H1 (cell line): ENCODE measurements at places on chromosomes 7 and 10.
A peak's percentile ranks its signal among the peaks of the same experiment; 100 is the strongest.

- no peak for DNase-seq
Measured at GRCh38 chr7:98133621-98134303, 27.1 kb downstream of the LMTK2 start.

DNA sequence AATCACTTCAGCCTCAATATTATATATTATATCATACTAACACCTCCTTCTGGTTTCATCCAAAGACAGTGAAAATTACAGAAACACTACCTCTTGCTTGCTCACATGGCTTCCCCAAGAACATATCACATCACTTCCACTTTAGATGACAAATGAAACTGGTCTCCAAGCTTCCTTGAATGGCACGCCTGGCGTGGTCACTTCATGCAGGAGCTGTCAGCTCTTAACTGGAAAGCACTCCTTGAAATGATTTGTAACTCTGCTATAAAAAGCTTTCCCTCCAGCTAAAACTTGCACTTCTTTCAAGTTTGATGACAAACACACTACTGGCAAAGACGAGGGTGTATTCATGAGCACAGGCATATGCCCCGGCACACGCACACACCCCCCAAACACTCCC lies 84.1 kb upstream of the INHBA start:
- DNase-seq: no peak

GRCh38 chr7:129969881-129970446 lies 17.2 kb upstream of the UBE2H start:
- DNase-seq: peak; percentile 68

DNA sequence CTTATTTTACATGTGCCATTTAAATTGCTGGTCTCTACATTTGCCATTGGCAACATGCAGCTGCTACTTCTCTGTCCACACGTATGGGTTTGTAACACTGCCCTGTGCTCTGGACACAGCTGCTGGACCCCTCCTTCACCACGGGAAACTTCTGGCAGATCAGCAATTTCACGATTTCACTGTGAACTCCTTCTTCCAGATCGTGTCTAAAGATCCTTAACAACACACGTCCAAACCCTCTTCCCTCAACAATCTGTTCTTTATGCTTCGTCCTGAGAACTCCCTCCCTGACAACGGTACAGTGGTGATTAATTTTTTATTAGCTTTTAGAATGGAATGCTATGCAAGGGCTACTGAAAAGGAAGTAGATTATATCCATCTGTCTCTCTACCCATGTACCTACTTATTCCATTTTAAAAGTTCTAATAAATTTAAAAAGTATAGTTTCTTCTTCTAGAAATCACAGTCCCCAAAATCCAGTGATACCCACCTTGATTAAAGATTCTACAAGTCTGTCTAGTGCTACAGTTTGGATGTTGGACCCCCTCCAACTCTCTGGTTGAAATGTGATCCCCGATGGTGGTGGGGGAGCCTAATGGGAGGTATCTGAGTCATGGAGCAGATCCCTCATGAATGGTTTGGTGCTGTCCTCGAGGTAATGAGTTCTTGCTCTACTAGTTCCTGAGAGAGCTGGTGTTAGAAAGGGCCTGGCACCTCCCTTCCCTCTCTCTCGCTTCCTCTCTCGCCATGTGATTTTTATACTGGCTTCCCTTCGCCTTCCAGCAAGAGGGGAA lies 81.0 kb downstream of the KIAA1549 start:
- DNase-seq: no peak

DNA sequence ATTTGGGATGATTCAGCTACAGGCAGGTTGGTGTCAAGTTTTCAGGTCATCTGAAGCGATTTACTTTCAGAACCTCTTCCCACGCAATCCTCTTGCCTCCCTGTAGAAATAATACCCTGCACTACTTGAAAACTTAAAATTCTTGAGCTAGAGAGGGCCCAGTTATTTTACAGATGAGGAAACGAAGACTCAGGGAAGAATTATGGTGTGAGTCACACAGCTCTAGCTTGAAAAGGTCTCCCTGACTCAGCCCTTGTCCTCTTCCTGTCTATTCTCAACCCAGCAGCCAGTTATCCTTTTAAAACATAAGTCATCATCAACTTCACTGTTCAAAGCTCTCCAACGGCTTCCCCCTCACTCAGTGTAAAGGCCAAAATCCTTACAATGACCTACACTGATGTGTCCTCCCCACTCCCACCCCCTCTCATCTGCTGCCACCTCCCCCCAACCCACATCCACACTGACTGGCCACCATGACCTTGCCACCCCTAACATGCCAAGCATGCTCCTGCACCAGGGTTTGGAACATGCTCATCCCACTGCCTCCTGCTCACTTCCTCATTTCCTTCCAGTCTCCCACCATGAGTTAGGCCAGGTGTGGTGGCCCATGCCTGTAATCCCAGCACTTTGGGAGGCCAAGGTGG lies 3.4 kb downstream of the DNMBP start:
- DNase-seq: no peak

DNA sequence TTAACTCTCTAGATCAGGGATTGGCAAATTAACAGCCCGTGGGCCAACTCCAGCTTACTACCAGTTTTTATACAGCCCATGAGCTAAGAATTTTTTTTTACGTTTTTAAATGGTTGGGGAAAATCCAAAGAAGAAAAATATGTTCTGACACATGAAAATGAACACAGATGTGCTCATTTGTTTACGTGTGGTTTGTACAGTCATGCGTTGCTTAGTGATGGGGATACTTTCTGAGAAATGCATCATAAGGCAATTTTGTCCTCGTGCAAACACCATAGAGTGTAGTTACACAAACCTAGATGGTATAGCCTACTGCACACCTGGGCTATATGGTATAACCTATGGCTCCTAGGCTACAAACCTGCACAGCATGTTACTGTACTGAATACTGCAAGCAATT lies 8.3 kb upstream of the SMKR1 start:
- no peak for DNase-seq

- no peak for DNase-seq
Measured at GRCh38 chr10:16570731-16571130, 49.1 kb upstream of the C1QL3 start.

DNA sequence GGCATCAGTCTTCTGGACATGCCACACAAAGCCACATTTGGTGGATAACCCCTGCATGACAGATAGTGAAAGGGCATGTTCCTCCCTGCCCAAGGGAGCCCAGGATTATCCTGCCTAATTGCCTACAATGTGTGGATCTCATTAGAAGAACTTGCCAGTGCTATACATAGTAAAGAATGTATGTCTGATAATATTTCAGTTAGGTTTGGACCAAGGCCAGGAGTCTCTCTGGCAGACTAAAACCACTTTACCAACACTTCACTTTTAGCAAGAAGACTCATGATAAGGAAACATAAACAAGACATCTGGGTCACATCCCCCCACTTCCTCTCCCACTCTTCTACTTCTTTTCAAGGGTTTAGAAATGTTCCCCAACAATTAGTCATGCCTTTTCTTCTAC lies 196.7 kb downstream of the MTERF1 start:
- no peak for DNase-seq

- DNase-seq: no peak
Measured at GRCh38 chr7:47890606-47891005, 57.7 kb downstream of the PKD1L1 start.

GRCh38 chr7:108335269-108335918 lies 120.8 kb downstream of the NRCAM start:
- DNase-seq: no peak

GRCh38 chr7:117064688-117065087 lies 111.4 kb downstream of the ST7 start:
- DNase-seq: no peak

DNA sequence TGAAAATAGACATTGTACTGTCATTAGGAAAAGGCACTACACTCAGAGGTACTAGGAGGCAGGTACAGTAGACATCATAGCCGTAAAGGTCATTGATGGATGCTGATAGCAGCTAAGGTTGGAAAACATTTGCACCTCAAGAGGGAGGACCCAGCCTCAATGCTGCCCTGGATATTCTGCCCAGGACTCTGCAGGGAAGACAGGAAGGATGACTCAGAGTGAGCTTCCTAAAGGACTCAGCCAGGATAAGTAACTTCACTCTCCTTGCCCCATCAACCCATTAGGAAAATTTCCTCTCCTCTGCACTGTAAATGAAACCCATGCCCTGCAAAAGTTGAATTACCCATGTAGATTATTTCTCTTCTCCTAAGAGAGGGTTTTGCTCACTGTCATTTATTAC lies 617.9 kb upstream of the MKI67 start:
- DNase-seq: no peak

DNA sequence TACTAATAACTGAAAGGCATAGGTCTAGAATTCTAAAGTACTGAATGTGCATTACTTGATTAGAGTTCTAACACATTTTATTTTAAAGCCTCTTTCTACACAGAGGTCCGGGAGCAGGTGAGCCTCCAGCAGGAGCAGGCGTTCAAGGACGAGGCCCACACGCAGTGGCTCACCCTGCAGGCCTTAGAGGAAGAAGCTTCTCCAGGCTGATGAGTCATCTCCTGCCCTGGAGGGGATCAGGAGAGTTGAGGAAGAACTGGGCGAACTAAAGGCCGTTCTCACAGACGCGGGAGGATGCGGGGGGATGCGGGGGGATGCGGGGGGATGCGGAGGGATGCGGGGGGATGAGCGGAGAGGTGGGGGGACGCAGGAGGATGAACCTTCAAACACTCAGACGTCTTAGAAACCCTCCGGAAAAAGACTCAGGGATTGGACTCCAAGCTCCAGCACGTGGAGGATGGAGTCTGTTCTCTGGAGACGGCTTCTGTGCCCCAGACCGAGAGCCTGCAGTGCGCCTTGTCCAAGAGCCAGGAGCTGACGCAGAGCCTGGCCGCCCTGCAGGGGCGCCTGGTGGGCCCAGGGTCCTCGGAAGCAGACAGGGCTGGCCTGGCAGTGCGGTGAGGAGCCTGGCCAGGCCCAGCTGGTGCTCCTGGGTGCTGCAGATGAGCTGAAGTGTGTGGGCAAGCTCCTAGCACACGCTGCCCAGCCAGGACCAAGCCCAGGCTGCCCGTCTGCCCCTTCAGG lies 433.7 kb upstream of the TPK1 start:
- no peak for DNase-seq

GRCh38 chr10:110893559-110894179 lies 21.9 kb downstream of the PDCD4 start:
- no peak for DNase-seq

DNA sequence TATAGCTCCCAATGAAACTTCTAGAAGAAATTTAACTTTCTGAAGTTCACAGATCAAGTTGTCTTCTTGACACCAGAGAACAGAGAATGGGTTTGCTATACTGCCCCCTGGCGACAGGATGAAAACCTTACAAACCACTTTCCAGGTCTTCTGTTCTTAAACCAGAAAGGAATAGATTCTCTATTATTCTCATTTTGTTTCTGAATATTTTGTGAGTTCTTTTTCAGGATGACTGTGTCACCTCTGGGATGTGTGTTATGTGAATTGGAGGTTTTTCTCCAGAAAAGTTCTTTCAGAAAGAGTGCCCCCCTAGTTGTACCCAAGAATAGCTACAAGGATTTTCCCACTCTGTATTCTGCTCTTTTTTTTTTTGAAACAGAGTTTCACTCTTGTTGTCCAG lies 6.3 kb downstream of the IFT22 start:
- no peak for DNase-seq

- DNase-seq: no peak
Measured at GRCh38 chr7:22248111-22248809, 108.7 kb downstream of the RAPGEF5 start.

GRCh38 chr7:149282331-149282655 lies 20.3 kb downstream of the ZNF783 start:
- DNase-seq: no peak

- no peak for DNase-seq
Measured at GRCh38 chr7:38858259-38858884, 50.6 kb downstream of the VPS41 start.

DNA sequence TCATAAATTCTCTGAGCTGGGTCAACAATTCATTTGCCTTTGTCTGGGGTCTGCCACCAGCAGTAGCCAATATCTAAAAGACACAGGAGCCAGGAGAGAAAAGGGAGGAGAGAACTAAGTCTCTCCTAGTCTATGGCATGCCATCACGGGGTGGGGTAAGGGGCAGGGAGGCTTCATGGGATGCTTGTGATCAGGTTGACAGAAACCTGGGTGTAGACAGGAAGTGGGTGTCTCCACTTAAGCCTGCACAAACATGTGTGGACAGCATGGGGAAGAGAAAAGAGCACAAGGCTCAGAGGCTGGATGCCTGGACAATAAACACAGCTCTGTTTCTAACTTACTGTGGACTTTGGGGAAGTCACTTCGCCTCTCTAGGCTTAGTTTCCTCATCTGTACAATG lies 11.5 kb upstream of the C10orf53 start:
- DNase-seq: no peak

DNA sequence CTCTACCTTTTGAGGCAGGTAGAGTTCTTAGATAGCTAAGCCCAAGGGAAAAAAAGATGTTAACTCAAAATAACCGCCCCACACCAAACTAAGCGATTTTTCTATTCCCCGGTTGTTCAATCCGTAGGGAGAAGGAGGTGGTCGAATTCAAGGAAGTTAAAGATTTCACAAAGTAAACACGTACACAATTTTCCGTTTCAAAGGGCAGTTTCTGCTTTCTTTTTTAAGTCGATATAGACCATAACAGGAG lies 842 bp downstream of the KBTBD2 start:
- DNase-seq: no peak

GRCh38 chr7:7889791-7890568 lies 78.6 kb upstream of the GLCCI1 start:
- no peak for DNase-seq

DNA sequence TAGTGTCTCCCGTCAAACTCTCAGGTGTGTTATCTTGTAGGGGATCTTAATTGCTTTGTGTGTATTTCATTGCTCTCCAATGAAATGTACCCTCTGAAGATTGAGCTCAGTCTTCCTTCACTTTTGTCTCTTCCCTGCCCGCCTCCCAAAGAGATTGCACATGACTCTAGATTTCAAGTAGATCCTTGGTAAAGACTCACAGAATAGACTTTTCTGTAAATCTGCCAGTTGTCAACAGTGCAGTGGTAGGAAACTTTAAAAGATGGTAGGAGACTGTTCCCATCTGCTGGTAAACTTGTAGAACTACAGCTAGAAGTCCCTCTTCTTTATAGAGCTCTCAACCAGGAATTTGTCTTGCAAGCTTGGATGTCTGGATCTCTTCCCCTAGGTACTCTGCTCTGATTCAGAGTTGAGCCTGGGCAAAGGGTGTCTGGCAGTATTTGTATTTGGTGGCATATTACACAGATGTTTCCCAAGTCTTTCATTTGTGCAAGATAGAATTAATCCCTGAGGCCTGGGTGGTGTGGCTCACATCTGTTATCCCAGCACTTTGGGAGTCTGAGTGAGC lies 9.6 kb downstream of the CCL26 start:
- DNase-seq: no peak

- DNase-seq: no peak
Measured at GRCh38 chr10:52956861-52957260, 184.3 kb upstream of the MBL2 start.

DNA sequence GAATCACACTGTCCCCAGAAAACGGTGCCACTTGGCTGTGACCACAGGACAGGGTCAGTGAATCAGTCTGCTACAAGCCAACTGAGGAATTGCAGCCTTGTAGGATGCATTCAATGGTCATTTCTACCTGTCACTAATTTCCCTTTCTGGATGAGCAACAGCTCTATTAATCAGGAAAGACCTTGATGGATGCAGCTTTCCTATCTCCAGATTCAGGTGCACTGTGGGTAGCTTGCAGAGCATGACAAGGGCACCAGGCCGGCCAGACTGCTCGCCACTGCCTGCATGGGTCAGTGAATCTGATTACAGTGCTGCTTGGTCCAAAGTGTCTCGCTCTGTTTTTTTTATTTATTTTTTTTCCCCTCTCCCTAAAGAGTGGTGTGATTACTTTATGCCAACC lies 506.8 kb upstream of the AUTS2 start:
- DNase-seq: no peak

- no peak for DNase-seq
Measured at GRCh38 chr7:149714910-149715471, 58.4 kb downstream of the ZNF467 start.

- DNase-seq: no peak
Measured at GRCh38 chr7:148395352-148395811, 195.2 kb upstream of the C7orf33 start.
